ENCODE measurements at places on chromosomes 11 and 22.
A peak's percentile ranks its signal among the peaks of the same experiment; 100 is the strongest.

DNA sequence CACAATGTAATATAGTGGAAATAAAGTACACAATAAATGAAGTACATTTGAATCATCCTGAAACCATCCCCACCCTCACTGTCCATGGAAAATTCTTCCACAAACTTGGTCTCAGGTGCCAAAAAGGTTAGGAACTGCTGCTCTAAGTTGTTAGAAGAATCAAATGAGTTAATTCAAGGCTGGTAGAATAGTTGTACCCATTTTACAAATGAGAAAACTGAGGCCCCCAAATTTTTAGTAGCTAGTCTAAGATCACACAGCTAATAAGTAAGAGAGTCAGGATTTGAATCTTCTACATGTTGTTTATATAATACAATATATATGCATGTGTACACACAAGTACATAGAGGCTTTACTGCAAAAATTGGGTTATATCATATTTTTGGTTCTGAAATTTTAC is 43.1 kb downstream of the MIAT start:
- DNase-seq, result no peak

GRCh38 chr11:117901601-117902000 is 25.1 kb upstream of the FXYD6 start:
- no peak for DNase-seq

DNA sequence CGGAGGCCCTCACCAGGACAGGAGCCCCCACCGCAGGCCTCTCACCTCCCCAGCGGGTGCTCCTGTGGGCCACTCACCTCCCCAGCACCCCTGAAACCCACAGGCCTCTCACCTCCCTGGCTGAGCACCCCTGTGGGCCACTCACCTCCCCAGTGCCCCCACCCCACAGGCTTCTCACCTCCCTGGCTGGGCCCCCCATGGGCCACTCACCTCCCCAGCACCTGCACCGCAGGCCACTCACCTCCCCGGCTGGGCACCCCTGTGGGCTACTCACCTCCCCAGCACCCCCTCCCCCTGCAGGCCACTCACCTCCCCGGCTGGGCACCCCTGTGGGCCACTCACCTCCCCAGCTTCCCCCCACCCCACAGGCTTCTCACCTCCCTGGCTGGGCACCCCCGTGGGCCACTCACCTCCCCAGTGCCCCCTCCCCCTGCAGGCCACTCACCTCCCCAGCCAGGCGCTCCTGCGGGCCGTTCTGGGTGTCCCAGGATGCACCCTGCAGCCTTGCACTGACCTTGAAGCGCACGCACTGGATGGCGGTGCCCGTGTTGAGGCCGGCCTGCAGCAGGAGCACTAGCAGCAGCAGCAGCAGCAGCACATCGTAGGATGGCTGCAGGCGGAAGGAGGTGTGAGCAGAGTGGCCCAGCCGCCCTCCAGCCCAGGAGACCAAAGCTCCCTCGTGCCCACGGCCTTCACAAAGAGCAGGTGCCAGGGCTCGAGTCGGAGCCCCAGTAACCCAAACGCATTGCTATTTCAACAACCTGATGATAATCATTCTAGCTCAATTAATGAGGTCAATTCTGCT is 5.7 kb upstream of the TTLL8 start:
- no peak for DNase-seq

GRCh38 chr22:47090591-47091245 is 328.3 kb downstream of the TBC1D22A start:
- DNase-seq, result peak; percentile 70

DNA sequence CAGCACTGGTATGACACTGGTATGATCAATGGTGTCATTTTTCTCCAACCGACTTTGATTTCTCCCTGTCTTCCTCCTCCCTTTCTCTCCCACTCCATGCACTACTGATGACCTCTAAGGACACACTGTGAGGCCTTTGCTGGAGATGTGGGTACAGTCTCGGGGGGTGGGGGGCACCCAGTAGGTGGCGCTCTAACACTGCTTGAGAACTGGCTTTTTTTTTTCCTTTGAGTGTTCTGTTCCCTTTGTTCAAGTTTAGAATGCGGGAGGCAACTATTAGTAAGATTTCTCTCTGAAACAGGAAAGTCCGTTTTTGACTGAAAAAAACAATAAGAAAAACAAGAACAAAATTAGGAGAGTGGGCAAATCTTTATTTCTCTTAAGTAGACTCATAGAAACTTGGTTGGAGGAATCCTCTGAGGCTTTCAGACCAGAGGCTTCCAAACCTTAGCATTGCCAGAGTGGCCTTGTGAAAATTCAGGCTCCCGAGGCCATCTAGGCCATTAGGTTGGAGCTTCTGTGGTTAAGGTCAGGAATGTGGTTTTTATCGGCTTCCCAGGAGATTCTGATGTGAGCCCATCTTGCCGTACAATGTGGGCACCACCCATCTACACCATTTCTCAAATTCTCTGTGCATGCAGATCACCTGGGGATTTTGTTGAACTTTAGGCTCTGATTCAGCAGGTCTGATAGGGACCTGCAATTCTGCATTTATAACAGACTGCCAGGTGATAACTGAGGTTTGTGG is 43.2 kb downstream of the PANX1 start:
- DNase-seq, result peak; percentile 42

DNA sequence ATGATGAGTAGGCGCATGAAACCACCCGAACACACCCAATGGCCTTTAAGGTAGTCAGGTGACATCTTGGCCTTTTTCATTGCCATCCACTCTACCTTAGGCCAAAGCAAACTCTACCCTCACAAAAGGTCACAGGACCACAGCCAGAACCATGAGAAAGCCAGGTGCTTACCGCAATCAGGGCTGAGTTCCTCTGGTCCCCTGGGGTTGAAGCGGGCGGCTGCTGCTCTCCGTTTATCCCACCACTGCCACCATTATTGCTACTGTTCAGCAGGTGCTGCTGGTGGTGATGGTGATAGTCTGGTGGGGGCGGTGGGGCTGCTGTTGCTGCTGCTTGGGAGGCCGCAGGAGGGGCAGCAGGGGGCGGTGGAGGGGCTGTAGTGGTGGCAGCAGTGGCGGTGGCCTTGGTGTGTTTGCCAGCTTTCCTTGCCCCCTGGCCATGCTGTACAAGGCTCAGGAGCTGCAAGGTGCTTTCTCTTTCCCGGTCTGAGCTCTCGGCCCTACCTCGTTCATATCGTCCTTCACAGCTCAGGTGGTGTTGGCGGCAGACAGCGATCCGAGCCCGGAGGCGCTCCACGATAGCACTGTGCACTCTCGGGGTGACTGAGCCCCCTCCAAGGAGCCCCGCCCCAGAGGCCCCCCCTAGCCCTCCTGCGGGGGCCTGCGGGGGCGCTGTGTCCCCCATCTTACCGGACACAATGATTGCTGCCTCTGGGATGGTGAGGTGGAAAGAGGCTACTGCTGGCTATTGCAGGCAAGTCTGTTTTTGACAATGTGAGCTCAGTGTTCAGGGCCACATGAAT is 1.6 kb downstream of the MAML2 start:
- peak; percentile 87 for DNase-seq

DNA sequence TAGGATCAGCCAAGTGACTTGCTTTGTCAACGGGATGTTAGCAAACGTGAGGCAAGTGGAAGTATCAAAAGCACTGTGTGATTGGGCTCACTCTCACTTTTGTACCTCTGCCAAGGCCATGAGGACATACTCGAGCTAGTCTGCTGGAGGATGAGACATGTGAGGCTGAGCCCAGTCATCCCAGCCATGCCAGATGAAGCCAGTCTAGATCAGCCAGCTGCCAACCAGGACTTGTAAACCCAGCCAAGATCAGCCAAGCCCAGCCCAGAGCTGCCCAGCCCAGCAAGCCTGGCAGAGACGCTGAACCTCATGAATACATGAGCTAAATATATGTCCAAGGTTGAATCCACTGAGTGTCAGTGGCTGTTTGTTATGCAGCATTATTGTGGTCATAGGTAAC is 369.7 kb downstream of the MN1 start:
- no peak for DNase-seq

DNA sequence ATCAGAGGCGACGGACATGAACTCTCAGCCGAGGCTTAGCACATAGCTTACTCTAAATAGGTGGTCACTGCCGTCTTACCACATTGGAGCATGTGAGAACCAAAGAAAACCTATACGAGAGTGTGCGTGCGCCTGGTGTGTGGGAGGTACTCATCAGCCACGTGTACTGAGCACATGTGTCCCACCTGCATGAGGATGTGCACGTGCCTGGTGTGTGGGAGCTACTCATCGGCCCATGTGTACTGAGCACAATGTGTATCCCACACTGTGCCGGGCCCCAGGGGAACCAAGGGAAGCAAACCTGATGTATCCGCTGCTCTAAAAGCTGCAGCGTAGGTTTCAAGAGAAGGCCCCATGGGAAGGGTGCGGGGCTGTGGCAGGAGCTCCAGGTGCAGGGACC is 56.4 kb downstream of the ANO1 start:
- DNase-seq, result no peak

- DNase-seq, result no peak
Observed at GRCh38 chr11:35146074-35146521, 7.1 kb downstream of the CD44 start.

GRCh38 chr11:115617767-115618166 is 113.6 kb upstream of the CADM1 start:
- DNase-seq, result no peak

Data from stomach (tissue), 19 donors.